ENCODE measurements at places on chromosomes 3 and 15. TPM values are rescaled to one million over a fixed set of nuclear protein-coding genes. Genes with fewer than 3 reads are reported as not detected.

PLOD2 gene
- 72.8 TPM for total RNA-seq

YEATS2 gene
- total RNA-seq: 20.7 TPM

VGLL3 gene
- 39.2 TPM for total RNA-seq

AQP9 gene
- 0.35 TPM for total RNA-seq

KBTBD13 gene
- total RNA-seq: not detected

STRA6 gene
- 0.75 TPM for total RNA-seq

FBXL22 gene
- 58.4 TPM for total RNA-seq

PP2D1 gene
- total RNA-seq: not detected

GPR156 gene
- 0.20 TPM for total RNA-seq

SOX14 gene
- not detected for total RNA-seq

C2CD4A gene
- total RNA-seq: 0.17 TPM

GRAMD1C gene
- 8.2 TPM for total RNA-seq

ACKR4 gene
- total RNA-seq: 4.2 TPM

MYO1E gene
- total RNA-seq: 204 TPM

PLXNA1 gene
- total RNA-seq: 41.5 TPM

TGM4 gene
- not detected for total RNA-seq

PAQR5 gene
- 20.5 TPM for total RNA-seq

GOLGA6L7 gene
- total RNA-seq: not detected

ACP3 gene
- total RNA-seq: 2.1 TPM

GLDN gene
- 20.7 TPM for total RNA-seq

CCDC39 gene
- not detected for total RNA-seq

SIDT1 gene
- 16.8 TPM for total RNA-seq

DNASE1L3 gene
- total RNA-seq: 2.3 TPM

UROC1 gene
- total RNA-seq: 0.14 TPM

ABI3BP gene
- total RNA-seq: 215 TPM

TNNC1 gene
- total RNA-seq: 0.81 TPM

BFSP2 gene
- total RNA-seq: not detected

All from mucosa of gallbladder (tissue), 1 donor.